Stimulated activated CD4-positive, alpha-beta T cell treated with anti-CD3 and anti-CD28 coated beads, TNF-alpha, amount 100 ng/mL, for 4 hours (primary cell): ENCODE measurements at places on chromosomes 4 and X.
A peak's percentile ranks its signal among the peaks of the same experiment; 100 is the strongest.

GRCh38 chr4:123562994-123563750 is 166.6 kb downstream of the SPRY1 start:
- DNase-seq: no peak

- no peak for DNase-seq
Observed at GRCh38 chr4:127997534-127998388, 32.6 kb downstream of the ABHD18 start.

- no peak for DNase-seq
Observed at GRCh38 chr4:153248641-153249198, 44.5 kb downstream of the TRIM2 start.

GRCh38 chr4:71732706-71733105 is 51.2 kb downstream of the GC start:
- DNase-seq: no peak

DNA sequence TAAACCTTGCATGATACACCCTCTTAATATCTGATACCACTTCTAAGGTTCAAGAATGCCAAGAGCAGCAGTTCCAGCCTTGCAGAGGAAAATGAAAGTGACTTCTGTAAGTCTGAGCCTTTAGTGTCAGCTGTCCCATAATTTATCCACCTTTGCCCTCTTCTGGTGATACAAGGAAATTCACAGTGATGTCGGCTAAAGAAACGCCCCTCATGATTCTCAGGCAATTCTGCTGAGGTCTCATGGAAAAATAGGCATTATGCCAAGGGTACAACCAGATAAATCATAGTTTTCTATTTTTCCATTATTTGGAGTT is 172.2 kb upstream of the CXCL13 start:
- no peak for DNase-seq

- DNase-seq: no peak
Observed at GRCh38 chr4:92399032-92399431, 95.3 kb downstream of the GRID2 start.

DNA sequence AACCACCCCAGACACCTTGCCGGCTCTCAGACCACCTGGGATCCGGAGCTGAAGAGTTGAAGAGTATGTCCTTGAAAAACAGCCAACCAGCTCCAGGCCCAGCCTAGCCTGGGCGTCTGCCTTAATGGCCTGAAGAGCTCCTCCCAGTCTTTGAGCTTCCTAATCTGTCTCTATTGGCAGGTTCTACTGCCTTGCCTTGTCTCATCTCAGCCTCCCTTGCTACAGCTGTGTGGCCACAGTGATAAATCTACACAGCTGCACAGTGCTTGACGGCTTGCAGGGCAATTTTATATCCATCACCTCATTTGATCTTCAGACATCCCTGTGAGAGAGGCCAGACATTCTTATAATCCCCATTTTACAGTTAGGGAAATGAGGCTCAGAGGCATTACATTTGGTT is 19.9 kb downstream of the AWAT2 start:
- DNase-seq: no peak

- no peak for DNase-seq
Observed at GRCh38 chr4:179110356-179110755, 1668.1 kb upstream of the AGA start.

DNA sequence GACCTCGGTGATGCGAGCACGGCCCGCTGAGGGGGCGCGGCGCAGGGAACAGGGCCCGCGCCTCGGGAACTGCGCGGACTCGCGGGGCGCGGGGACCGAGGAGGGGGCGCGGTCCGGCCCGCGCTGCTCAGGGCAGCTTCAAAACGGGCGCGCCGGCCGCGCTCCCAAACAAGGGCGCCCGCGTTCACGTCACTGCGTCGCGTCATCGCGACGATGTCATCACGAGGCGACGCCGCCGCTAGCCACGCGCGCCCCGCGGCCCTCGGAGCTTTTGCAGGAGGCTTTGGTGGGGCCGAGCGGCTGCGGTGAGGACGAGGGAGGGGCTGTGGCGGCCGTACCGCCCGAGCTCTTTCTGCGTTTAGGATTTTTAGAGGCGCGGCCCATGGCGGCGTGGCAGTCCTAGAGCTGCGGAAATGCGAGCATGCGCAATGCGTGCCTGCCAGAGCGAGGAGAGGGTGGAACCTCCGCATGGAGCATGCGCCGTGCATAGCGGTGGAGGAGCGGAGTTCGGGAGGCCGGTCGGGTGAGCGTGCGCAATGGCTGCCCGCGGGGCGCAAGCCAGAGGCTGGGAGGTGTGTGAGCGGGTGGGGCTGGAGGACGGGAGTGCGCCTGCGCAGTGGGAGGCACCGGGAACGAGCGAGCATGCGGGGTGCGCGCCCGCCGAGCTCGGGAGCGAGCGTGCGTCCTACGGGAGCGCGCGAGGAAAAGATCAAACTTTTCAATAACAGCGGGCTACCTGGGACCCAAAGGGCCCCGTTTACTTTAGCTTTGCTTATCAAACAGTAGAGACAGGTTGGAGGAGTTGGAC is at the start of gene PPP2R3B:
Gene PPP2R3B, minus strand, starts transcription at position 140 of the 808 bp plus-strand sequence. CDS start 216 bp downstream, outside the sequence.
- DNase-seq: peak; percentile 96

DNA sequence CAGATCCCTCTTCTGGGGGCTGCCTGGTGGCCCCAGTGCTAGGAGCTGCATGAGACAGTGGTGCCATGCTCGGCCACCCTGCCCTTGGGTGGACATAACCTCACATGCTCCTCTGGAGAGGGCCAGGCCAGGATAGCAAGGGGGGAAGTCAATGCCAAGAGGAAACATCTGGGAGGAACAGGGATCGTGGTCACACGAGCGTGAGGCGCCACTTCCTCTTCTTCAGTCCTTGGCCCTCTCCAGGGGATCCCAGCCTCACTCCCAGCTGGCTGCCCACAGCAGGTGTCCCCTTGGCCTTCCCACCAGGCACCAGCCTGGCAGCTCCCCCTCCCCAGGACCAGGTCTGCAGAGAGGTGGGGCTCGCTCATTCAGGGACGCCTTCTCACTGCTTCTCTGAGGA is 28.6 kb downstream of the TBC1D14 start:
- DNase-seq: no peak

DNA sequence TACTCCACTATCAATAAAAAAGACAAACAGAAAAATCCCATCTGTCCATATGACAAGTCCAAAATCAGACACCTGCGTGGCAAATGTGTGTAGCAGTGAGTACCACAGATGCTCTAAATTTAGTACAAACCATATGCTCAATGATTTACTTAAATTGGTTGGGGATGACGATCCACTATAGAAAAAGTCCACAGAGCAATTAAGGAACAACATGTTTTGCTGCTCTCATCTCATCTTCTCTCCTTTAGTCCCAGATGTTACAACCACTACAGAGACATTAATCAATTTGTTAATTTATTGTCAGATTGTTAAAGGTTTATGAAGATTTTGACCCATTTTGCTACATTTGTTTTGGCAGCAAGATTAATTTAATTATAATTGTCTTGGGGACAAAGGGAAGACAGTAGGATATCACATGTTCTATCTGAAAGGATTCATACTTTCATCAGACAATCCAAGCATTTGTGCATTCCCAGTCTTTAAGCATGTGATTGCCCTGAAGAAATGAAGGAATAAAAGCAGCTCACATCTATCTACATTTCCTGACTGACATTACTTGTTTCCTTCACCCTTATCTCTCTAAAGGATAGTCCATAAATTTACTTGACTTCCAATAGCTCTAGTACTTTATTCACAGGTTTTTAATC is 2268.1 kb downstream of the PCDH7 start:
- no peak for DNase-seq

- no peak for DNase-seq
Observed at GRCh38 chrX:68895341-68895755, 66.5 kb downstream of the EFNB1 start.

GRCh38 chrX:153763989-153764755 is at the start of gene PLXNB3:
Gene PLXNB3 (plus strand): TSS chrX:153764249. CDS start chrX:153765536, 1,287 bp downstream.
- peak; percentile 56 for DNase-seq
